ENCODE measurements at places on chromosomes 2 and 18.

DNA sequence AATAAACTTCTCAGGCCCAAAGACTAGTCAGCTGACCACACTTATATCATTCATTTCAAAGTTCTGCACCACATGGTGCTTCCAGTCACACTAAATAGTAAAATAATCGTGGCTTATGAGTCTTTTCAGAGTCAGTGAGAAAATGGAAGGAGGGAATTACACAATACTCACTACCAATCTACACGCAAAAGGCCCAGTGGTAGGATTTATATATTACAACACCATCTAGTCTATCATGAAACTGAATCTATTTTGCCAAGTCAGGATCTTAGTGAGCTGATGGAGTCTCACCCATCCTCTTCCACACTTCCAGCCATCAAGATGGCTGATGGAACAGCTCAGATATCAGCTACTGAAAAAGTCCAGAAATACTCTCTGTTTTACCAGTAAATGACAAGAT, 21.9 kb downstream of the INO80D start:
- DNase-seq, result no peak

DNA sequence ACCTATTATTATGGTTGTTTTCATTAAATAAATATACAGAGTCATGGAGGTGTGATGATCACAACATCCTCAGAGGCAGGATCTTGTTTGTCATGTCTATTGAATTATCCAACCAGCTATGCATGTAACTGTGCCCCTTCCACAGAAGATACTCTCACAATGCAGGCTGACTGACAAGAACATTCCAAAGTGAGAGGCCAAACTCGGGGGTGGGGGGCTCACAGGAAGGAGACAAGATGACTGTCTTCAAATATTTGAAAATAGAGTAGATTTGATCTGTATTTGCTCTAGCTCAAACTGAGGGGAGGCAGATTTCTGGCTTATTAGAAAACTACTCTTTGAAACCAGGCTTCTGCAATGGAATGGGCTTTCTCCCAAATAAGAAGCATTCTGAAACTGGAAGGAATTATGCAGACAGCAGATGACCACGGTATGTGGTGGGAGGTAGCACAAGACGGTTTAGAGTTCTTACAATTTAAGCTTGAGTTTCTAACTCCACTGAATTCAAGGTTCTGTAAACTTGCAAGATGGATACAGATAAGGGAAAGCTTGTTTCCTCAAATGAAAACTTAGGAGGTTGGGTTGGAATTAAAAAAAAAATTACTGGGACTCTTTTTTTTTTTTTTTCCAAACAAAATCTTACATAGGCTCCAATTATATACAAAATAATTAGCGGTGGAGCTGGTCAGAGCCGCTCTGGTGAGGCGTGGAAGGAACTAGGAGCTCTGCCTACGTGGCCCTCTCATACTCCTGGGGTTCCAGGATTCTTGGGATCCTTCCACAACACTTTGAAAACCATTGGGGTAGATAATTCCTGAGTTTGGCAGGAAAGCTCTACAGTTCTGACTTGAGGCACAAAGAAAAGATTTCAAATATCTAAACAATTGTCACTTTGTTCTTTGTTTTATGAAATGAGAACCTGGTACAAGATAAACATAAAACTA, 79.3 kb downstream of the PLA2R1 start:
- DNase-seq, result no peak

GRCh38 chr2:159188449-159188848, 98.1 kb downstream of the WDSUB1 start:
- no peak for DNase-seq

- no peak for DNase-seq
These were observed 37.3 kb downstream of the CYP1B1 start for GRCh38 chr2:38038682-38039081.

- no peak for DNase-seq
These were observed 94.3 kb downstream of the ADCYAP1 start for GRCh38 chr18:998936-999335.

DNA sequence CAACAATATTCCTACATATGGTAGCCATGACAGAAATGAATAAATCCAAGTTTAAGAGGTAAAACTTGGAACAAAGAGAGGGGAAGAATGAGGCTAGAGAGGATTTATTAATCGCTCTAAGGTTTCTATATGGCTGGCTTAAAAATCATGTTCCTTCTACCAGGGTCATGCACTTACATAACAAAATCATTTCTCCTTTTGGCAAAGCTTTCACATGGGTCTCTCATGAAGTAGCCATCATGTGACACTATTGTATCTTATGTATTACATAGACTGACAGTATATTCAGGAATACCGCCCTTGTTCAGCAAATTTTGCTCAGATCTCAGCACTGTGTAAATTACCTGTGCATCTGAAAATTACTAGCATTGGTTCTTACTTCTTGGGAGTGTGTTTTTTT, 1554.5 kb upstream of the SLC39A10 start:
- DNase-seq, result no peak

GRCh38 chr18:50091509-50092244, 103.3 kb downstream of the MYO5B start:
- DNase-seq, result no peak

- no peak for DNase-seq
These were observed 27.6 kb upstream of the MSTN start for GRCh38 chr2:190090148-190090547.

DNA sequence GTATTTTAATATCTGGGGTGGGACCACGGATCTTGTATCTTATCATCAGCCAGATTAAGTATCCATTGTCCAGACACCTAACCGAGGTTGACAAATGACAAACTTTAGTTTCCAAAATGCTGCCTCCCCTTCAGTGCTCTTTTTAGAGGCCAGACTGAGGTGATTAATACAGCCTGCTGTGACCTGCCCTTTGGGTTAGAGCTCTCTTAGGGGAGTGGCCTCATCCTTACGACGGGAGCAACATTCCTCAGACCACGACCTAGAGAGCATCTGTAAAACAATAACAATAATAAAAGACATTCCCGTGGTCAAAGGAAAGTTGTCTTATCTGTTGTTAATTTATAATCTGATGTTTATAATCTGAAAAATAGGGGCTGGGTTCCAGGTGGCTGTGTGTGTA, 405.3 kb downstream of the LPIN1 start:
- no peak for DNase-seq

GRCh38 chr2:7071916-7072556, 154.8 kb downstream of the RNF144A start:
- DNase-seq, result no peak

DNA sequence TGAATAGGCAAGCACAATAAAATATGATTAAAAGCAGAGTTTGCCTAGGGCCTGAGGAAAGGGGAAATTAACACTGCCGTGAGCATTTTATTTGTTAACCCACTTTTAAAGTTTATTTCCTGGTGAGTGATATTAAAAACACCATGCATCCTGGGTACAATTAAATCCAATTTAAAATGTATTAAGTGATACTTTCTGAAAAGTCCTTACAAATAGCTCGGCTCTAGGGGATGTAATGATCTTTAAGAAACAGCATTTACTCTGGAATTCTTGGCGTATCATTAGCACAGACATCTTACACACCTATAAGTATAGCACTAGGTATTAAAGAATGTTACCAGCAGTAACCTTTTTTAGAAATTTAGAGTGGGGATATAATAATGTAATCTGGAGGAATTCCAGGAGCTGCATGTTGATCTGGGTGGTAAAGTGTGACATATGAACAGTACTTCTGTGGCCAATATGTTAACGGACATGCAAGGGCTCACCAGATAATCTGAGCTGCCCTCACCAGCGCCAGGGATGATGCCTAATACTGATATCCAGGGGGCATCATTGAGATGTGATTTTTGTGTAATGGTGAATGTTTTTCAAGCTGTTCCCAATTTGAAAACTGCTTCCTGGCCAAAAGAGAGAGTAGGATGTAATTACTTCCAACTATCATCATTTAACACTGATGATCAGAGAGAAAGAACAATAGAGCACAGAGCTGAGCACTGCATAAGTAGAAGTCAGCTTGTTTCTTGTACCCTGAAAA, 235.9 kb downstream of the DSEL start:
- DNase-seq, result no peak

DNA sequence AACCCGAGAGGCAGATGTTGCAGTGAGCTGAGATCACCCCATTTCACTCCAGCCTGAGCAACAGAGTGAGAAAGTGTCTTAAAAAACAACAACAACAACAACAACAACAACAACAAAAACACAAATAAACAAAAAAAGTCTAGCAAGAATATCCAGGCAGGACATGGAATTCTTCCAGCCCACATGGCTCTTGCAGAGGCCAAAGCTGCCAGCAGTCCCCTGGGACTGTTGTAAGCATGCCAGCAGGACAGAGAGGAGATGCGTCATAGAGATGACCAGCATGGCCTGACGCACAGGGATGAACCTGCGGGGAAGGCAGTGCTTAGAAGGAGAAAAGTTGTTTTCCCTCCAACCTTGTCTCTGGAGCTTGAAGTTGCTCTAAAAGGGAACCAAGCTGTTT, 182.3 kb upstream of the PGAP1 start:
- no peak for DNase-seq

DNA sequence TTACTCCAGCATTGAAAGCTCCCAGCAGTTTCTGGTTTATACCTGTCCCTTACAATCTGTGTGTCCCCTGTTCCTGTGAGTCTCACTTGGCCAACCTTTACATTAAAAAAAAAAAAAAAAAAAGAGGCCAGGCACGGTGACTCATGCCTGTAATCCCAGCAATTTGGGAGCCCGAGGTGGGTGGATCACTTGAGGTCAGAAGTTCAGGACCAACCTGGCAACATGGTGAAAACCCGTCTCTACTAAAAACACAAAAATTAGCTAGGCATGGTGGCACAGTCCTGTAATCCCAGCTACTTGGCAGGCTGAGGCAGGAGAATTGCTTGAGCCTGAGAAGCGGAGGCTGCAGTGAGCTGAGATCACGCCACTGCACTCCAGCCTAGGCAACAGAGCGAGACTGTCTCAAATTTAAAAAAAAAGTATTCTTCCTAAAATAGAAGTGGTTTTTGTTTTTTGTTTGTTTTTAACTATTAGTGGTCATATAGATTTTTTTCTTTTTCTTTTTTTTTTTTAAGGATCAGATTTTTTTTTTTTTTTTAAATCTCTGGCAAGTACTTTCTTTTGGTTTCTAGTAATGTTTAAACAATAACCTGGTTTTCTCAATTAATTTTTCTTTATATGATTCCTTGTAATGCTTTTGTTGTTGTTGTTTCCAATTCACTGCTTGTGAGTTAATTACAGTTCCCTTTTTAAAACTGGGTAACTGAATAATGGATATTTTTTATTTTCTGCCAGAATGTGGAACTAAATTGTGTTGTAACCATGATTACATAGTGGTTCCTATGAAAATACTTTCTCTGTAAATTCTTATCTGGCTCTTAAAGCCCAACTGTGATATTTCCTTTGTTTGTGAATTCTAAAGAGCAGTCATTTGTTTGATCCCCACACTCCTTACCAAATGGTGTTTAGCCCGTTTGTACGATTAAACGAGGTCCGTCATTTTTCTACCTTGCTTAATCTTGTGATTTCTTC, 116.8 kb downstream of the CTAGE1 start:
- DNase-seq, result no peak

- no peak for DNase-seq
These were observed 122.7 kb downstream of the DNER start for GRCh38 chr2:229591611-229592010.

GRCh38 chr2:29689666-29690065, 231.7 kb downstream of the ALK start:
- no peak for DNase-seq

DNA sequence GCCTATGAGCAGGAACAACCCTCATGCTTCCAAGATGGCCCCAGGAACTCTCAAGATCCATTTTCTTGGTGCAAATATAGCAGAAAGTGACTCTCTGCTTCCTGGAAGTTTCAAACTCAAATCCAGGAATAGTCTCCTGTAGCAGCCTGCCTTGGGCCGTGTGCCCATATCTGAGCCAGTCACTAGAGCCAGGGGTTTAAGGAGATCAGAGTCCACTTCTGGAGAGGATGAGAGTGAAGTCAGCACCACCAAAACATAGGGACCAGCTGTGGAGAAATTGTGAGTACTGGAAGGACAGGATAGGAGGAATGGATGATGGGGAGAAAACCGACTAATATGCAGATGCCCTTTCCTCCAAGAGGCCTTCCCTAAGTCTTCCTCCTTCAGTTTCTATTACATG, 33.2 kb downstream of the PSD4 start:
- no peak for DNase-seq

GRCh38 chr2:12267042-12267441, 449.7 kb upstream of the TRIB2 start:
- no peak for DNase-seq

DNA sequence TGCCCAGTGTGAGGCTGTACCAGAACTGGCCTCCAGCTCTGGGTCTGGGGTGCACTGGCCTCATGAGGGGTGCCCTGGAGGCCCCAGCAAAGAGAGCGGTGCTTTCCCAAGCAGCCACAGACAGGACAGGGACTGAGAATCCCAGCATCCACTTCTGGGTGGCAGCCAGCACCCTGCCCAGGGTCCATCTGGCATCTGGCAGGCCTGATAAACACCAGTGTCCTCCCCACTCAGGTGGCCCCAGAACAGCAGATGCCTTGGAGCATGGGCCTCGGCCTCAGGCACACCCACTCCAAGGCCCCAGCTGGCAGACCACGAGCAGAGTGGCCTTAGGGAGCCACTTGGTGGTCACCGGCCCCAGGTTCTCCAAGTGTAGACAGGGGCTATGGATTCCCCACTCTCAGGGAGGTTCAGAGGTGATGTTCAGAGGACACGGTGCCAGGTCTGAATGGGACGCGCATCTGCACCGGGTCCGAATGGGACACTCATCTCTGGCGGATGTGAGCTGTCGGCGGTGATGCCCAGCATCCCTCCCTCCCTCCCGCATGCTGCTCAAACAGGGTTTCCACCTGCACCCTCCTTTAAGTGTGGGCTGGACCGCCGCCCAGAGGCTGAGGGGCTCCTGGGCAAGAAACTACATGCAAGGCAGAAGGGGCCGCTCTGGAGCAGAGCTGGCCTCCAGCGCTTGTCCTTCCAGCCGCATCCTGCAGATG, 82.2 kb upstream of the GPC1 start:
- no peak for DNase-seq

DNA sequence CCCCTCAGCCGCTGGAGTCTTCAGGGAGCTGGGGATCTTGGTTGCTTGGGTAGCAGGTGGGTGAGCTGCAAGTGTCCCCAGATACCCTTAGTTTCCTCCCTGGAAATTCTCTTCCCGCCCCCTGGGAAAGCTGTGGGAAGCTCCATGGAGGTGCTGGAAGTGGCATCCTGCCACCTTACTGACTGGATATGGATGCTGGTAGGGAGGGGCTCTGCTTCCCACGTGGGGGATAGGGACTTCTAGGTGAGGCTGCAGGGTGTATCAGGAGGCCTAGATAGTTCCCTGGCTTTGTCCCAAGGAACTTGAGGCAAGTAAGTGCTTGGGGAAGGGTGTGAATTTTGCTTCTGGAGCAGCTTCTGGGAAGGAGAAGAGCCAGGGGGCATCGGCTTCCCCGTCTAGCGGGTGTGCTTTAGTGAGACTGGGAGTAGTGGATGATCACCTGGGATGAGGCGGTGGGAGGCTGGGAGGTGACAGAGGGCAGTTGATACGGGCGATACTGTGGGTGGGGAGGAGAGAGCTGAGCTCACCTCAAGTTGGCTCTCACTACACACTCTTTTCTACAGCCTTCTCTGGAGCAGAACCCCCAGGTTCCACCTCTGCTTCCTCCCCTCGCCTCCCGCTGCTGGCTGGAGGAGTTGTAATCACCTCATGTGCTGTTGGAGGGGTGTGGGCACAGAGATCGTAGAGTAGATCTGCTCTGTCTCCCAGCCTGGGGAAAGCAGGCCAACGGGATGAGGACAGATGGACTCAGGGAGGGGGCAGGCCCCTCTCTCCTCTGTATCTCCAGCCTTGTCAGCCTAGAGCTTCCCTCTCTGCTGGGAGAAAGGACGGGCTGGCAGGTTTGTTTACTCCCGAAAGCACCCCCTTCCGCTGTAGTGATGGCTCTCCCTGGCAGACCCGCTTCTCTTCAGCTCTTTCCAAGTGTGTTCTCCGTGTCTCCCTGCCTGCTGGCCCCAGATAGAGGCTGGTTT, 19.8 kb downstream of the TET3 start:
- no peak for DNase-seq

GRCh38 chr2:225340923-225341322, 58.6 kb upstream of the NYAP2 start:
- no peak for DNase-seq
